GOT3 (cell line): ENCODE measurements at places on chromosomes 4 and X.

GRCh38 chr4:27684610-27685011 is 824.0 kb downstream of the STIM2 start:
- no peak for DNase-seq

DNA sequence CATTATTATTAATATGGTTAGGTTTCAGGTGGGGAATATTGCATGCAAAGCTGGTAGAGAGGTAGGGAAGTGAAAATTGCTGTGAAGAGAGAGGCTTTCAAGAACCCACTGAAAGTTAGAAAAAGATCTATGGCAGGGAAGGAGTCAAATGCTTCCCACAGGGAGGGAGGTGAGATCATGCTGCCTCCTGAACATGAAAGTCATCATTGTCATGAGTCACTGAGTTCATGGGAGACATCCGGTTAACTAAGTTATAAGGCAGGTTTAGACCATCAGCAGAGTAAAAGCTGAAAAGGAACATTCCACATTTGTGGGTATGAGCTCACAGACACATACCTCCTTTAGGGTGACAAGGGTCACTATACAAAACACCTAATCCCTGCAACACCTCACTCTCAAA is 16.2 kb downstream of the GATB start:
- DNase-seq: no peak

- no peak for DNase-seq
These were observed 21.2 kb upstream of the TRPC5OS start for GRCh38 chrX:111854556-111855490.

DNA sequence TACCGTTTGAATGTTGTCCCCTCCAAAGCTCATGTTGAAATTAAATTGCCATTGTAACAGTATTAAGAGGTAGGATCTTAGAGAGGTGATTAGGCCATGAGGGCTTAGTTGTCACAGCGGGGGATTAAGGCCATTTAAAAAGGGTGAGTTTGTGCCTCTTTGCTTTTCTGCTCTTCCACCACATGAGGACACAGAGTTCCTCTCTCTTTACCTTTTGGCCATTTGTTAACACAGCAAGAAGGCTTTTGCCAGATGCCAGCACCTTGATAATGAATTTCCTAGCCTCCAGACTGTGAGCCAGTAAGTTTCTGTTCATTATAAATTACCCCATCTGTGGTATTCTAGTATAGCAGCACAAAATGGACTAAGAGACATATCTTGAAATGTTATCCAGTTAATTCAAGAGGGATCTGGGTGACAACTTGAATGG is 7.8 kb upstream of the HERC3 start:
- DNase-seq: no peak

- DNase-seq: no peak
These were observed 270.6 kb upstream of the GK2 start for GRCh38 chr4:79678472-79679202.

GRCh38 chr4:19947349-19947748 is 304.4 kb upstream of the SLIT2 start:
- DNase-seq: no peak

- DNase-seq: no peak
These were observed 272.7 kb upstream of the FAT4 start for GRCh38 chr4:125042041-125042440.

DNA sequence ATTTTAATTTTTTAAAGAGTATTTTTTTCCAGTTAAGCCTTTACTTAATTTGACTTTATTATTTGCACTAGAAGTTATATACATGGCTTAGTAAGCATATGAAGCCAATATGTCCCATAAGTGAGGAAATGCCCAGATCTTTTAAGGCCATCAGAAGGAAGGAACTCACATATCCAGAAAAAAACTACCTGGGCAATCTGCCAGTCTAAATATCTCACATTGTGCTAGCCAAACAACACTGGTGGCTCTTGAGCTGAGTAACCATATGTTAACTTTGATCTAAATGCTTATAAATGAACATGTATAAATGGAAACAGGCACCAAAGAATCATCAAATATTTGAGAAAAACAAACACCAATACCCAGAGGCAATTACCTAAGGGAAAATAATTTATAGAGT is 138.6 kb upstream of the APOOL start:
- no peak for DNase-seq

DNA sequence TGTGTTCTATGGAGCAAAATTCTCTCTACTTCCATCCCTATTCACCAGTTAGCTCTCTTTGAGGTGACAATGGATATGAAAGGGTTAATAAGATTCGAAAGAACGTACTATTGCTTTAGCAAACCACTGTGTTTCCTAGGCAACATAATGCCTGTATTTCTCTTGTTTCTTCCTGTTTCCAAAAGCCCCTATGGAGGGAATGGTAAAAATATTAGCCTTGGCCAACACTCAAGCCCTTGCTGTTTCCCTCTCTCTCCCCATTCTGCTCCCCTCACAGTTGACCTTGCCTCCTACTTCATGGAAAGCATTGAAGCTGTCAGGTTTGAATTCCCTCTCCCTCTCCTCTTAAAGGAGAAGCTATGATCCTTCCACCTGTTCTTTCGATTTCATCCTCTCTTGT is 9.6 kb upstream of the PGRMC1 start:
- DNase-seq: no peak

- no peak for DNase-seq
These were observed 31.1 kb upstream of the MAMLD1 start for GRCh38 chrX:150332023-150332422.

DNA sequence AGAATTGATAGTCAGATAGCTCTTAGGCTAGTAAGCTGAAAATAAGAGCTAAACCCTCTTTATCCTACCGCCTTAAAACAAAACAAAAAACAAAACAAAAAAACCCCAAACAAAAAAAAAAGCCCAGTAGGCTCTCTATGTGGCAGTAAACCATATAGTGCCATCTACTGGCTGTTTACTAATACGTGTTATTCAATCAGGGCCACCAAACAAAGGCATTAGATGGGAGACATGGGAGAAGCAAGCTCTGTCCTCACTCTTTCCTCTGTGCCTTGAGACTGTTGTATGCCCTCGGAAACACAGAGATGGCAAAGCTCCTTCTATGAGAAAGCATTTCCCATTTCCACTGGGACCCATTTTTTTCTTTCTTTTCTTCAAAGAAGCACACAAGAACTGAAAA is 148.8 kb upstream of the MID1 start:
- DNase-seq: no peak

DNA sequence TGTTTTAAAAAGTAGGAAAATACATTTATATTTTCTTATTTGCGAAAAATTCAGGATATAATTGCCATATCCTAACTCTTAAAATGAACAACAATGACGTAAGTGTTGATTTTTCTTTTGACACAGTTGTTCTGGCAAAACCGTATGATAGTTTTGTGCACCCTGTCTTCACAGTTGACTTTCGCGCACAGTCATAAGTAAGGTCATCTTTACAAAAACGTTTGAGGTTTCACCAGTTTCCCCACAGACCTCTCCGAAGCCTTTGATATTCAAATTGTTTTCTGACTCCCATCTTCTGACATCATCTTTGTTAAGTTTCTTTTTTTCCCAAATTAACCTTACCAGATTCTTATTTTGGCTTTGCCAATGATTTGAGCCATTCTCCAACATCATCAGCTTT is 48.1 kb upstream of the ATXN3L start:
- DNase-seq: no peak

- no peak for DNase-seq
These were observed 286.4 kb upstream of the SMIM31 start for GRCh38 chr4:164467493-164467892.

DNA sequence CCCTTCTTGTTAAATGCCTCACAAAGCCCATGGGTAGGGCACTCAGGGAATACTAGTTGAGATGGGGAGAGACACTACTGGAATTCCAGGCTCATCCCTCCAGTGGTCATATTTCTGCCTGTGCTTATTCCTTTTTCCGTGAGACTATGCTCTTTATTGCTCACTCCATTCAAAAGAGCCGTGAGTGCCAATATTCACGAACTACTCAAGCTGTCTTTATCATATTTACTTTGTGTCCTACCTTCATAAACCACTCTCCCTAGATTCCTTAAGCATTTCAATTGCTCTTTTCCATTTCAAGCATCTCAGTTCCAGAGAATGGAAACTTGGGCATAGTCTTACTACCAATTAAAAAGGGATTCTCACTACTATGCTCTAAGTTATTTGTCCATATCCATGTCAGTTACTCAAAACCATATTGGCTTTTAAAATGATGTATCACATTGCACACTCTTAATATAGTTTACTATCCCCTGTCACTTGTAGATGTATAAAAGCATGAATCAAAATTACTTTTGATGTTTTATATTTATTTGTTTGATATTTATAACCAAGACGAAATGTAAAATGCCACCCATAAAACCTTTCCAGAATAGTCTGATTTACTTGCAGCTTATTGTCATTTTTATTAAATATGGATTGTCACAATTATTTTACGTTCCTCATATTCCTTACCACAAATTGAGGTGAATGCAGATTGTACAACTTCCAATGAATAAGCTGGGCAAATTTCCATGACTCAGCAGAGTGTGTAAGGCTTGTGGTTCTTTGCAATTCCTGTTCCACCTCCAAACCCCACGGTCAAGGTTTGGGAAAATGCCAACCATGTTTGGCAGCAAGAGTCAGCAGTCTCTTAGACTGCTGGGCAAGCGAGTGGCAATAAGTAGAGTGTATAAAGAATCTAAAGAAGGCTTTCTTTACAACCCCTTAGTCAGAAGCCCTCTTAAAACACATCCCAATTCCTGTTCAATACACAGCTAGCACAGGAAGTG is 24.4 kb downstream of the ENOX2 start:
- DNase-seq: no peak

DNA sequence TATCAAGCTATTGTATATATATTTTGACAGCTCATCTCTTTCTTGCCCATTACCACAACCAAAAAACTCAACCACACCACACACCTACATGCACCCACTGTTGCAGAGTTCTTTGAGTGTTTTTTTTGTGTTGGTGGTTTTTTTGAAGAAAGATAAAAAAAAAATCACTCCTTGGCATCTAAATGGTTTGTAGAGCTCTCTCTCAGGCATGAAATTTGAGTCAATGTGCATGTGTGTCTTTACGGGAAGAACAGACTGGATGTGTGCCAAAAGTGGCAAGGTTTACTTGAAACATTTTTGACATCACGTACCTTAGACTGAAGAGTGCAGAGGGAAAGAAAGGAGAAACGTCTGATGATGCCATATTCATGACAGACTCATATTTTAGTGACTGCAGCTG is 154.2 kb downstream of the FHIP1A start:
- DNase-seq: no peak

DNA sequence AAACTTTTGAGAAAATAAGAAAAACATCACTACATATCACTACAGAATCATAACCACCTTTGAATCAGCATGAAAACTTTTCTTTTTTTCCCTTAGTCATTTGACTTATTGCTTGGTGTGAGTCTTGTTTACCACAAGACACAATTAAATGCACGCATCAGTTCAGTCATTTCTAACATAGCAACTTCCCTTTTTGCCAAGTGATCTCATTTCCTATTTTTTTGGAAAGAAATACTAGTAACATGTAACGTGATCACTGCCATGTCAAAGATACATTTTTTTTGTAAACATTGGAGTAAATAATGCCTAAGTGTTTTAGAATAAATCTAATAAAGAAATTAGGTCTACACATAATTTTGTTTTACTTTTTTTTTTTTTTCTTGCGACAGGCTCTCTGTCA is 5.1 kb upstream of the CXCL8 start:
- no peak for DNase-seq

DNA sequence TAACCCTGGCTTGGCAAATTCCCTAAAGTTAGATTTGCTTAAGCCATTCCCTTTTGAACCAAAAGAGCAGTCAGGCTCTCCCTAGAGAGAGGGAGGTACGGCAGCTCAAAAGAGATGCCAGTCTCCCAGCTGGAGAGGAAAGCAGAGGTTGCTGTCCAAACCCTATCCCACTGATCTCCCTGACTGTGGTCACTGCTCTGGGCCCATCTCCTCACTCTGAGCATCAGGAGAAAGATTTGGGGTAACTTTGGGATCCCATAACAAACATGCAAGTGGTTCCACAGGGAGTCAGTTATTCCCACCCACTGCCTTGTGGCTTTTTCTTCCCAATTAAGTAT is 17.1 kb downstream of the ACSL1 start:
- DNase-seq: no peak

GRCh38 chrX:41684138-41684537 is 4.6 kb upstream of the GPR34 start:
- DNase-seq: no peak

GRCh38 chr4:73028621-73029020 is 40.9 kb downstream of the COX18 start:
- no peak for DNase-seq

GRCh38 chr4:152009031-152009670 is 248.3 kb upstream of the GATB start:
- DNase-seq: no peak

DNA sequence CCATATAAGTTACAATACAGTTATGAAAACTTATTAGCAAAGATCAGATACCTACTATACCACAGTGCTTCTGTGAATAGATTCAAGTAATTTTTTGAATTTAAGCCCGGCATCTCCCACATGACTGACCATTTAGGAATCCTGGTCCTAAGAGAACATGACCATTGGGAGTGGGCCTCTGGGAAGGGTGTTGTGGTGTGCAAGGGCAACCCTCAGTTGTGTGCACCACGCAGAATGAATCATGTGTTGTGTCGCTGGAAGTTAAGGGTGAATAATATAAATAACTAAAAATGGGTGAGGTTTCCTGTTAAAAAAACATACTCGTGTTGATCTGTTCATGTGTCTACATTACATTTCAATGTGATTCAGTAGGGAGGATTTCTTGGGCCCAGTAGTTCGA is 15.5 kb downstream of the CPE start:
- DNase-seq: no peak

GRCh38 chr4:118282692-118283091 is 70.1 kb downstream of the PRSS12 start:
- no peak for DNase-seq

- no peak for DNase-seq
These were observed 19.1 kb upstream of the PRRG3 start for GRCh38 chrX:151676196-151676595.

DNA sequence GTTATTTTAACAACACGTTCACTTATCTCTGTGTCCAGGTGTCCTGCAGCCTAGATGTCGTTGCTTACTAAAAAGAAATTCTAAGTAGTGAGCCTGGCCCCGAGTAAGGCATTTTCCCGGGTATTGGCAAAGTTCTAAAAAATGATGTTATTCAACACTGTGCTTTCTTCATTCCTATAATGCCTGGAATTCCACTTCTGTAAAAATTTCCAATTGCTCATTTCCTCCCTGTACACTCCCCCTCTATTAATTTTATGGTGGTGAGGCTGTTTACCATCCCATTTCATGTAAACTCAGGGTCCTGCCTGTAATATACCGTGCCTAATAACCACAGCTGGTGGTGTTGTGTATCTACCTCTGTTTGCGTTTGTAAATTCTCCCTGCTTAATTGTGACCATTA is 14.2 kb downstream of the BST1 start:
- no peak for DNase-seq

DNA sequence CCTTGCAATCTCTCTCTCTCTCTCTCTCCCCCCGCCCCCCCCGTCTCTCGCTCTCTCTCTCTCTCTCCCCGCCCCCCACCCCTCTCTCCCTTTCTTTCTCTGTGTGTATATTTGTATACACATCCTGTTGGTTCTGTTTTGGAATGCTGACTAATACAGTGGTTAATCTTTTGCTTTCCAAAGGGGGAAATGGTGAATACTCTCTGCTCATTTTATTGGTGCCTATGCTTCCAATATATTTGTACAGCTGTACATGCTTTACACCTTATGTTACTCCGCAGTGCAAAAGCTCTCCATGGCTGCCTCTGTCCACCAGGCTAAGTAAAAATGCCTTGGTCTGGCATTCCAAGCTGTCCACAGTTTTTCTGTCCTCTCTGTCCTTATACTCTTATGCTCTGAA is 158.8 kb downstream of the RBMX2 start:
- no peak for DNase-seq
